CD4-positive, alpha-beta T cell treated with Interleukin-21 for 1 hour (primary cell): ENCODE measurements at places on chromosomes 6 and 20.
A peak's percentile ranks its signal among the peaks of the same experiment; 100 is the strongest.

DNA sequence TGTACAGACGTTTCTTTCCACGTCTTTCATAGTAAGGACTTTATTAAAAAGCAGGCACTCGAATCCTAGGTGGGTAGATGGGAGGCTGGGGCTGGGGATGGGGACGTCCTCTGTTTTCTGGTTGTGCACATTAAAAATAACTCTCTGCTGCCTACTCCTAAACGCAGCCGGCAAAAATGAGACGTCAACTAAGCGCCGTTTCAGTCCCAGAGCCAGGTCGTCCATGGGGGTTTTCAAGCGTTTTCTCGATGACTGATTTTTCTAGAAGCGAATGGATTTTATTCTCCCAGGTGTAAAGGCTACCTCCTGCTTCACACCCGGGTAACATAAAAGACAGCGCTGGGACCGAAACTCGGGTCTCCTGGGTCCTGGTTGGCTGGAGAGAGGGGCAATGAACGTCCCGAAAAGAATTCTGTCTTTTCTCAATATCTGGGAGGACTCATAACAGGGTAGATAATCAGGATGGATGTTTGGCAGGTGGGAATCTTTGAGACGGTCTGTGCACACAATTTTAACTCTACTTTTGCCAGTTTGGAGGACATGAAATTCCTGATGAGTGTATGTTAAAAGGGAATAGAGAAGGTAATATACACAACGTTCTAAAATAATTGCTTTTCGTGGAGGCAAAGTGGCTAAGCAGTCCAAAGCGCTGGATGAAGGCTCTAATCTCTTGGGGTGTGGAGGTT lies 25.2 kb downstream of the GPX6 start:
- DNase-seq, result no peak

- DNase-seq, result no peak
Measured at GRCh38 chr20:4763261-4763660, 41.6 kb downstream of the PRND start.

- DNase-seq, result no peak
Measured at GRCh38 chr20:658202-658601, 5.2 kb upstream of the SRXN1 start.

DNA sequence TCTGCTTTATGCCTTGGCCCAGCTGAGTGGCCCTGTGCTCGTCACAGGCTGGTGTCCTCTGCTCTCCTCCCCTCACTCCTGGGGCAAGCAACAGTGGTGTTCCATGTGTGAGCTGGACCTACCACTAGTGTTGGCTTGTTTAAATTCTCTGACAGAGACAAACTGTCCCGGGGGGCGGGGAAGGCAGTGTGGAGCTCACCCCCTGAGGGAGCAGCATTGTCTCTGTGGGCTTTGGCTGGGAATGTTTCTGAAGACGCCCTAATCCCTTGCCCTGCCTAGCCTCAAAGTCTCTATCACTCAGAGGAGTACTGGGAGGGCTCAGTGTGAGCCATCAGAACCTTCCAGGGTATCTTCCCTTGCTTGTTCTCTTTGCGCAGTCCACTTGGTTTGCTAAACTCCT lies 5.2 kb upstream of the VEGFA start:
- DNase-seq, result no peak

DNA sequence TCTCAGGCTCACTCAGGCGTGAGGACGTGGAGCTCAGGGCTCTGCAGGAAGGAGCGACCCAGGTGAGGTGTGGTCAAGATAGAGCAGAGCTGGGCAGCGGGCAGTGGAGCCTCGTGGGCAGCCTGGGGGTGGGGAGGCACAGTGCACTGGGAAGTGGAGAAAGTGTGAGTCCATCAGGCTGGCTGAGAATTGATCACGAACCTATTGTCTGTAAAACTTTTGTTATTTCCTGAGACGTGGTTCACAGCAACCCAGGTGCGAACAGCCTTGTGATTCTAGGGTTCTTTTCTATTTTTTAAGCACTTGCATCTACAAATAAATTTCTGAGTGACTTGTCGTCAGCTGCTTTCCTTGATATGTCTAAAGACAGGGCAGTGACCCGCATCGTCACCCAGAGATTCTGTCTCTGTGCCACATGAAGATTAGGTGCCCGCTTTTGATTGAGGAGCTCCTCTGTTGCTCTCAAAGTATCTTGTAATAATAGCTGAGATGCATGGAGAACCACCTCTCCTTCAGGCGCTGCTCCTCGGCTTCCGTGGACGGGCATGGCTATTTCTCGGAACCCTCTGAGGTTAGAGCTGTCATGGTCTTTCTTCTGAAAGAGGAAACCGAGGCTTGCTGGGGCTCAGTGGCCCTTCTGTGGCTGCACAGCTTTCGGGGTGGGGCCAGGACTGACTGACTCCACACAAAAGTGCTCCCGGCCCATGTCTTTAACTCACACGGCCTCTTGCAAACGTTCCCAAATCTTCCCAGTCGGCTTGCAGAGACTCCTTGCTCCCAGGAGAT lies 662 bp upstream of the CCR6 start:
- no peak for DNase-seq

DNA sequence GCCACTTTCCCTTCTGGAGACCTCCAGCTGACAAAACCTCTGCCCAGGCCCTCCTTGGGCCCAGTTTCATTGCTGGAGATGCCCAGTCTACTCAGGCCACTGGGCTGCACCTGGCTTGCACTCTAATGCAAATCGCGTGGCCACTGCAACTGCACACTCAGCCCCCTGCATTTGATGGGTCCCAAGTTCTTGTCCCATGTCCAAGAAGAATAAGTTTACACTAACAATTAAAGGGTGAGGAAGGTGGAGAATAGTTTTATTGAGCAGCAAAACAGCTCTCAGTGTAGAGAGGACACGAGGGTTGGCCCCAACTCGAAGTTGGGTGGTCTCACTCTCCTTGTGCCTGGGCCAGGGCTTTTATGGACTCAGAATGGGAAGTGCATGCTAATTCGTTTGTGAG lies 31.9 kb upstream of the THEMIS start:
- no peak for DNase-seq

DNA sequence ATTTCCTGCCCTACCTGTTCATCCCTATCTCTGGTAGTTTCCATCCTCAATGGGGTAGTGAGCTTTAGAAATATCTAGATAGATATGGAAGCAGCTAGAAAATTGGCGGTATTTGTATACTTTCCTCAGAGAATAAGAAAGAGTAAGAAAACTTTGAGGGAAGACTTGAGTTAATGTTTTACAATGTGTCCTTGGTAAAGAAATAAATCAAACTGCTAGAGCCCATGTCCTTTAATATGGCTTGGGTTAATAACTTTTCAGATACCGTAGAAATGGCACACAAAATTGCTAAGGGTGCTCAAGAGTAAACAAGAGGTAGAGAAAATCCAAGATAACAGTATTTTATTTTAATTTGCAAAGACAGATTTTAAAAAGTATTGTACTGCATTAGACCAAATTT lies 28.1 kb upstream of the PGK2 start:
- DNase-seq, result no peak

DNA sequence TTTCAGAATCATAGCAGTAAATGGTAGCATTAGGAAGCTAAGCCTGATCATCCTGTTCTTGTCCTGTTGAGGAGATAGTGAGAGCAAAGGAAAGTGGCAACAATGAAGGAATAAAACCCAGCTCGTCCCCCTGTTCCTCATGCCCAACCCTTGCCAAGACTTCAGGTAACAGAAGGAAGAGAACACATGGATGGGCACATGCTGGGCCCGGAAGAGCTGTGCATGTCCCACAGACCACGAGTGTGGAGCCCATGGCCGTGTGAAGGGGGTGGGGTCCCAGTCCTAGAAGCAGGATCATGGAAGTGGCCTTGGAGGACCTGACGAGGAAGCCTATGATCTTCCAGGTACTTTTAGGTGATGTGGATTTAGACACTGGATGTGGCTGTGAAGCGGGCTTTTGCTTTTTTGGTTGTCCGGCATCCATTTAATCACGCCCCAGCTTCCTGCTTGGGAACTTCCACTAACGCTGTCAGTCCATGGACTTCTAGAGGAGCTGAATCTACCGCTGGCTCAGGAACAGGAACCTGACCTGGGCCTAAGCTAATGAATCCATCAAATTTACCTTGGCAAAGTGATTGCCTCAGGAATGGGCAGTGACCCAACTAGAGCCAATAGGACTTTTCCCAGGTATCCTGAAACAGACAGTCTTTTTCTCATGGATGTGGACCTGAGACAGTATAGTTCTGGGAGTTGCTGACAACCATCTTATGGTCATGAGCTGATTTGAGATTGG lies 79.3 kb upstream of the ARMC2 start:
- DNase-seq, result no peak

DNA sequence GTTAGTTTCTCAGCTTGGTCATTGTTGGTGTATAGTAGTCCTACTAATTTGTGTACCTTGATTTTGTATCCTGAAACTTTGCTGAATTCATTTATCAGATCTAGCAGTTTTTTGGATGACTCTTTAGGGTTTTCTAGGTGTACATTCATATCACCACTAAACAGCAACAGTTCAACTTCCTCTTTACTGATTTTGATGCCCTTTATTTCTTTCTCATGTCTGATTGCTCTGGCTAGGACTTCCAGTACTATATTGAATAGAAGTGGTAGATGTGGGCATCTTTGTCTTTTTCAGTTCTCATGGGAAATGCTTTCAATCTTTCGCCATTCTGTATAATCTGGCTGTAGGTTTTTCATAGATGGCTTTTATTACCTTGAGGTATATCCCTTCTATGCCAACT lies 61.3 kb upstream of the HEY2 start:
- DNase-seq, result no peak

- no peak for DNase-seq
Measured at GRCh38 chr6:82144007-82144851, 103.3 kb downstream of the IBTK start.

DNA sequence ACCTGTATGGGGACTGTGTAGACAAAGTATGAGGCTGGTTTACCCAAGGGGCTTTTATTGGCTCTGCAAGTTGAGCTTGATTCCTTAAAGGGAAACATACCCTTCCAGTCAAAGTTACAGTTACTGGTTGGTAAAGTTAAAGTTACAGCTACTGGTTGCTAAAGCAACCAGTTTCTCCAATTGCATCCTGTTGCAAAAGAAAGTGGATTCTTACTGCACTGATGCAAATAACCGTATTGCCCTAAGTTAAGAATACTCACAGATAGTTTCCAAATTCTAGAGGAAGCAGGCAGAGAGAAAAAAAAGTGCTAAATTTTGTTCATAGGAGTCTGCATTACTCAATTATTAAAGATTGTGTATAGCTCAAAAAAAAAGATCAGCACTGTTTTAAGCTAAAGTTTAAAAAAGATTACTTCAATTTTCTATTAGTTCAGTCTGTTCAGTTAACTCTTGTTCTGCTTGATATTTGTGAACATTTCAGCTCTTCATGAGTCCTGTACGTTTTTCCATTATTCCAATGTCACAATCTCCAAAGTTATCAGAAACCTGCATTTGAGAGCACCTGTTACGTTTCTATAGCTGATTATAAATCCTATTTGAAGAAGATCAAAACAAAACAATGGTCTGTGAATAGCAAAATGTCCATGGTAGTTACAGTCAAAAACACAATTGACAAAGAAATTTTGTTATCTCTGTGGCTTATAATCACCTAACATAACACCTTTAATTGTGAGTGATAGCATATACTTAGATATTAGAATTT lies 8.6 kb upstream of the IL22RA2 start:
- DNase-seq, result no peak

DNA sequence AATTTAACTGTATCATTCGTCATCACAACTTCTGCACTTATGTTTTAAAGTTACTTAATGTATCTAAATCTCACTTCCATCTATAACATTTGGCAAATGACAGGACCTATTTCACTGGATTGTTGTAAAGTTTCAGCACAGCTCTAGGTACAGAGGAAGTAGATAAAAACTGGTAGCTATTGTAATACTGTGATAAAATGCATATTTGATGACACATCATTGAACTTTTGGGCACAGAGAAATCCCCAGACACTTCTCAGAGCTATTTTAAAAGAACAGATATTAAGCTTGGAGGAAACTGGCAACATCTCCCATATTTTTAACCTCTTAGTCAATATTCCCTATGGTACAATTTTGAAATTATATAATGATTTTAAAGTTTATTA lies 138.7 kb downstream of the RFPL4B start:
- DNase-seq, result no peak

DNA sequence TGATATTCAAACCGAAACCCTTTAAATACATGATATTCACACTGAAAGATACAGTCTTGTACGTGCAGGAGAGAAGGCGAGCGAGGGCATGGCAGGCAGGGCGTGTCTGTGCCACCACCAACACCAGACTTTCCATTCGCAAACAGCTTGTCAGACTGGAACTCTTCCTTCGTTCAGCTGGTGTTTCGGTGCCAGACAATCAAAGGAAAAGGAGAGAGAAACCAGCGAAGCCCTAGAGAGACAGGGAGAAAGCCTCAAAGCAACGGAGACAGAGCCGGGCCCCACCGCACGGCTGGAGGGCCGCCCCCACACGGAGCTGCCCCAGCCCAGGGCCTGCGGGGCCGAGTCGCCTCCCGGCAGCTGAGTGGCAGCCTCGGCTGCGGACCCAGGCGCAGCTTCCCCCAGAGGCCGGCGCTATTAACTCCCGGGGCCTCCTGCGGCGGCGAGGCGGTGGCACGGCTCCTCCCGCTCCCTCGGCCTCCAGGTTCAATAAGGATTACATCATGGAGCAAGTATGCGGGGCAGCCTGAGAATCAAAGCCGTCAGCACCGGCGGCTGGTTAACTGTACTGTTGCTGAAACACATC lies 32.1 kb upstream of the NR2E1 start:
- DNase-seq, result no peak

GRCh38 chr20:63573647-63574131 lies 350 bp downstream of the HELZ2 start:
- no peak for DNase-seq

DNA sequence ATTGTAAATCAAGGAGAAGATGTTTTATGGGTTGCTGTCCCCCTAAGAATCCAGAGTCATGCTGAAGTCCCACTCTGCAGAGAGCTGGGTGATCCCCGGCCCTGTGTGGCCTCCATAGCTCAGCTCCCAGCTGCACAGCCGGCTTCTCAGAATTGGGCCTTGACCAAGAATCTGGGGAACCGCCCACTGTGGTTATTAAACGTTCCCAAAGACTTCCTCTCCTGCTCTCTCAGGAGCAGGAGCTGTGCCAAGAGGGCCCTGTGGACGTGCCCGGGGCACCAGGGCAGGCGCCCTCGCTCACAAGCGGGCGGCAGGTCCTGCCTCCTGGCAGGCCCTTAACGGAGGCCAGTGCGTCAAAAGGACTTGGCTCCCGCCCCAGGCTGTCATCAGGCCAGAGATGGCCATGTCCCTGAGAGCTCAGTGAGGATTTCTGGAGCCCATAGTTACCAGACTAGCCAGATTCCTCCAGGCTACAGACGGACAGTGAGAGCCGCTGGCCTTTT lies 30.4 kb downstream of the ZC3H12D start:
- no peak for DNase-seq

- peak; percentile 44 for DNase-seq
Measured at GRCh38 chr20:38725931-38726803, 1.9 kb downstream of the SLC32A1 start.

GRCh38 chr6:35428421-35429149 lies 23.6 kb upstream of the FANCE start:
- no peak for DNase-seq

GRCh38 chr6:91509711-91510110 lies 922.8 kb upstream of the MAP3K7 start:
- DNase-seq, result no peak

DNA sequence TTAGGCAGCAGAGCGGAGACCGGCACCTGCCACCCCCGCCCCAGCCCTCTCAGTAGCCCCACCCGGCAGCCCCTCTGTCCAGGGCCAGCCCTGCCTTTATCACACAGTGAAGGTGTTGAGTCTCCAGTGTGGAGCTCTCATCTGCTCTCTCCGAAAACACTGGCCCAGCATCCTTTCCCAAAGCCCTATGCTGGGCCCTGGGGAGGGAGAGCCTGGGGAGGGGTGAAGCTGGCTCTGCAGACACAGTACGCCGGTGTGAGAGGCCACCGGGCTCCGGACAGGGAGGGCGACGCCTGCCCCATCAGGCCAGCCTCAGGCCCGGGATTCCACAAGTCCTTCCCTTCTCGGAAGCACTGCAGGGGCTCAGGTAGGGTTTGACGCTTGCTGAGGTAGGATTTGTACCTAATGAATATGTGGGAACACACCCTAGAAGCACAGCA lies 186.9 kb downstream of the ERMARD start:
- DNase-seq, result no peak
